ENCODE measurements at places on chromosomes 6 and 20.

DNA sequence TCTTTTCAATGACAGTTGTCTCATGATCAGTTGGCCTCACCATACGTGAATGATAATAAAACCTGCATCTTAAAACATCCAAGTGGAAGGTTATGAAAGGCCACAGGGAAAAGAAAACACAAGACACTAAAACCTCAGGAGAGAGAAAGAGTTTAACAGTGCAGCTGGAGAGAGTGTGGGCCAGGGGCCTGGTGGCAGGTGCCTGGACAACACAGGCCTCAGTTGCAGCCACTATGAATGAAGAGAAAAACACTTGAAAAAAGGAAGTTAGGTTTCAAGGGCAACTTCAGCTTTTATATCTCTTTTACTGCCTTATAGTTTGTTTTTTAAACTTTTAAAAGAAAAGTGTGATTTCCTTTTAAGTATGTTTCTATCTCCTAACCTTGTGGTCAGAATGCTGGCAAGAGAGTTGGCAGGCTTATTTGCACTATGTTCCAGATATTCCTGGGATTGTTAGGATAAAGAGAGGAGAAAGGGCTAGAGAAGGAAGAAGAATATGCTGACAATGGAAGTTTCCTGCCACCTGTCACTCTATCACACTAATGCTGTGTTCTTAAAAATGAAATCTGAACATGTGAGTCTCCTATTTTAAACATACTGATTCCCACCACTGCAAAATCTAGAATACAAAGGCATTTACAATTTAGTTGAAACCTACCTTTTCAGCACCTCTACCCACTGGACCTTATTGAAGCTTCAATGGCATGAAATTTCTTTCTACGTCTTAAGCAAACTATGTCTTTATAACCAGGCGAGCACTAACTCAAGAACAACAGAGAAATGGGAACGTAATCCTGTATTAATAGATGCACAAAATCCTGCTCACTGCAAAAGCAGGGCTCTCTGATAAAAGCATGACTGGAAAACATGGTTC is 222.4 kb downstream of the CD83 start:
- no peak for DNase-seq

GRCh38 chr6:18211338-18211737 is 53.0 kb downstream of the DEK start:
- DNase-seq: peak; percentile 40

GRCh38 chr6:167091805-167092107 is 31.1 kb upstream of the CCR6 start:
- no peak for DNase-seq

DNA sequence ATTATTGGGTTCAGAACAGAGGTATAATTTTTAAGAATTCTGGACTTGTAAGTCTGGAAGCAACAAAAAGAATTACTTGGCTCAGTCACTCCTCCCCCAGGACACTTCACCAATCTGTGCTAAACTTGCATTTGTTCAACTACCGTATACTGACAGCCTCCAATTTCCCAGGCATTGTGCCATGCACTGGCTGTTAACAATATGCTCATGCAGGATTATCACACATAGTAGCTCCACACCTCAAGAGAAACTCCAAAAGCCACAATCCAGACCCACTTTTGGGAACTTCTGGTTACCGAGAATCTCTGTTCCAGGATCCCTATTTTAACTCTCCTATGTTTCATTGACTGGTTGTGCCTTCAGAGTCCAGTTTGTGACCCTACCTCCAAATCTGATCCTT is 7.7 kb downstream of the ADGRF1 start:
- DNase-seq: no peak
